Left ventricle myocardium superior (tissue), 1 donor: ENCODE measurements at places on chromosomes 16 and 17.

DNA sequence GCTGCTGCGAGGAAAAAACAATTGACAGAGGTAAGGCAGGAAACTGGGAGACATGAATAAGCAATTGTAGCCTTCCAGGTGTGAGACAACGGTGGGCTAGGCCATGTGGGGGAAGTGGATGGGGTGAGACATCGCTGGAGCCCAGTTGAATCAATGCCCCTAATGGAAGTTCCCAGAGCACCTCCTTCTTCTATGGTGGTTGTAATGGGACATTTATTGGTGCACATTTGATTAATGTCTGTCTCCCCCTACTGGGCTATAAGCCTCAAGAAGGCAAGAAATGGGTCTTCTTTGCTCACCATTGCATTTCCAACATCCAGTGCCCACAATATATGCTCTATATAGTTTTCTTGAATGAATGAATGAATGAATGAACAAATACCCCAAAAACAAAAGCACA lies 22.7 kb upstream of the CD300E start:
- DNase-seq = no peak

- no peak for DNase-seq
Measured at GRCh38 chr16:82664181-82664580, 37.4 kb downstream of the CDH13 start.

- no peak for DNase-seq
Measured at GRCh38 chr17:9860851-9861250, 35.1 kb downstream of the GLP2R start.

- DNase-seq = peak; percentile 85
Measured at GRCh38 chr17:82287868-82288801, 14.6 kb upstream of the CSNK1D start.

- DNase-seq = no peak
Measured at GRCh38 chr17:48586355-48587258, 3.4 kb downstream of the HOXB3 start.

DNA sequence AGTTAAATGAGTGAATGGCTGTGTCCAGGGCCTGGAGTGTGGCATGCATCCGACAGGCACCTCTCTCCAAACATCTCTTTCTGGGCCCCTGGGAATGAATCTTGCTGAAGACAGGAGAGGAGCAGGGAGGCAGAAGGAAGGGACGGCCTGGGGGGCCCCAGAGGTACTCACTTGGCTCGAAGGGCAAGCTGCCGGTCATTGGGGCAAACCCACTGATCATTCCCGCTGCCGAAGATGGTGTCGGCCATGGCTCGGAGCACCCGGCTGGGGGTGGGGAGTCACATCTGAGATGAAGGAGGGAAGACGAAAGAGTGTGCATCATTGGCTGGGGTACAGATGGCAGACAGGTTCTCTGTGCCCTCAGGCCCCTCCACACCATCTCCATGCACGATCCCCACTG lies 25.3 kb downstream of the RPH3AL start:
- DNase-seq = no peak

- DNase-seq = no peak
Measured at GRCh38 chr17:2564877-2565276, 28.6 kb upstream of the PAFAH1B1 start.

DNA sequence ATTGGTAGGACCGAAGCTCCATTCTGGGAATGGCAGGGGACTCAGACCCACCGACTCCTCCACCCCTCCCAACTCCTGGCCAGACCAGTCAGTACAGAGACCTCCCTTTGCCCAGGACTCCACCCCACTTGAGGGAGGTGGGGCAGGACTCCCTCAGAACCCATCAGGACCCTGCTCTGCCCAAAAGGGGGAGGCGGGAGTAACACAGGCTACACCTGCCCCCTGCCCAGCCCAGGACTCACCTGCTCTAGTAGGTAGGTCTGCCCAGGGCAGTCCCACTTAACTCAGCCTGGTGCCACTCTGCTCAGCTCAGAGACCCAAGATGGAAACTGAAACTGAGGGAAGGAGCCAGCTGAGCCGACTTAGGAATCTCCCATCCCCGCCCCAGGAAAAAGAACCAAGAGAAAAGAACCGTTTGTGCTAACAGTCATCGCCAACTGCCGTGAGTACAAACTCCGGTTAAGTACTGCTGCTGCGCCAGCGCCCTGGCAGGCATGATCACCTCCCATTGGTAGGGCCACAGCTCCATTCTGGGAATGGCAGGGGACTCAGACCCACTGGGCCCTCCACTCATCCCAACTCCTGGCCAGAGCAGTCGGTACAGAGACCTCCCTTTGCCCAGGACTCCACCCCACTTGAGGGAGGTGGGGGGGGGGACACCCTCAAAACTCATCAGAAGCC lies 503 bp downstream of the DHX58 start:
- peak; percentile 48 for DNase-seq

- DNase-seq = peak; percentile 30
Measured at GRCh38 chr17:39738983-39739884, 1.5 kb downstream of the GRB7 start.

DNA sequence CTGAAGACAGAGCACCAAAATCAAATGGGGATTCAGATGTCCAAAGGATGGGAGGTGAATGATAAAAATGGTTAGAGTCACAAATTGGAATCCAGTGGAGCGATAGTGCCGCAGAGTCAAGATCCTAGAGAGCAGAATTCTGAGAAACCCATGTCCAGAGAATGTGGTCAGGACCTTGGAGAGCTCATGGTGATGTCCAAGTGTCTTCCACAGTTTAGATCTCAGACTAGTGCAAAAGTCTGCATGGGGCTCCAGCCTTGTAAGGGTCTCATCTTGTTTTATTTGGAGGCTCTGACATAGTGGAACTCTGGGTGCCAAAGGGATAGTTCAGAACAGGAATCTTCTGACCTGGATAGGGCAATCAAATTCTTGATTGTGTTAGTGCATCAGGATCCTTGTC lies 245.9 kb upstream of the HSBP1 start:
- no peak for DNase-seq

DNA sequence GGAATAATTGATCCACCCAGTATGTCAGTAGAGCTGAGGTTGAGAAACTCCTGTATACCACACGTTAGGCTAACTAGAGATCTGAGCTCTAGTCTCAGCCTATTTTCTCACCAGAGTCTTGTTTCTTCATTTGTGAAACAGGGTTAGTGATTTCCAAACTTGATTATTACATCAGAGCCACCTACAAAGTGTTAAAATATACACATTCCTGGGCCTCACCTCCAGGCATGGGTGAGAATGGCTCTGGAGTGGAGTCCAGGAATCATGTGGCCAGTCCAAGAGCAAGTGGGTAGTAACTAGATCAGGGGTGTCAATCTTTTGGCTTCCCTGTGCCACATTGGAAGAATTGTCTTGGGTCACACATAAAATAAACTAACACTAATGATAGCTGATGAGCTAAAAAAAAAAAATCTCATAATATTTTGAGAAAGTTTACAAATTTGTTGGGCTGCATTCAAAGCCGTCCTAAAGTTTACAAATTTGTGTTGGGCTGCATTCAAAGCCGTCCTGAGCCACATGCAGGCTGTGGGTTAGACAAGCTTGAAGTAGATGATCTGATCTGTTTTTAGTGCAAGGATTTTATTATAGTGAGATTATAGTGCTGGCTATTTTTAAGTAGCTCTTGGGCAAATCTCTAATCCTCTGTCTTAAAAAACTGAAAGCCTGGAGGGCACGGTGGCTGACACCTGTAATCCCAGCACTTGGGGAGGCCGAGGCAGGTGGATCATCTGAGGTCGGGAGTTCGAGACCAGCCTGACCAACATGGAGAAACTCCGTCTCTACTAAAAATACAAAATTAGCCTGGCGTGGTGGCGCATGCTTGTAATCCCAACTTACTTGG lies 20.4 kb downstream of the PRCD start:
- no peak for DNase-seq

DNA sequence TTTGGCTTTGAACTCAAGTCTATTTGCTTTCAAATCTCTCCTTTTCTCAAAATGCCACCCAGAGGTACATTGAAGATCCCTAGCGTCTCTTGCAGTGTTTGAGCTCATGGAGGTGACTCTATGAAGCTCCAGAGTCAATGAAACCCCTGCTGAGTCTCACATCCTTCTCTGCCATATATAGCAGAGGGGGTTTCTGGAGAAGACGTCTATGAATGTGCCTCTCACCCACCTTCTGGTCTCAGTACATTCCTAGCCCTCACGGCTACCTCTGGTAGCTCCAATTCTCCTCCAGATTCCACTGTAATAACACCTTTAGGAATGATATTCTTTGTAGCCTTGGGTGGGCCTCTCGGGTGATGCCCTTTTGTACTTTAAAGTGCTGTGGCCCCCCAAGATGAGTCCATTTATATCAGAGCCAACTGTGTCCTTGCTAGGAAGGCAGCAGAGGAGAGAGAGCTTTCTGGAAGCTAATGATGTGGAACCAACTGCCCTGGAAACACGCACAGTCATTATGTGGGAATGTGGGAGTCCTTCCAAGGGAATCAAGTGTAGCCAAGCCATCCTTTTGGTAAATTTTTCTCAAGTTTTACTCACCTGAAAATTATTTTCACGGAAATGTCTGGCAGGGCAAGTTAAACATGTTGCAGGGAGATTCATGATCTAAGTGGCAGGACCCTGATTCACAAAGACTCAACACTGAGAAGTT lies 123.4 kb downstream of the ASIC2 start:
- no peak for DNase-seq

DNA sequence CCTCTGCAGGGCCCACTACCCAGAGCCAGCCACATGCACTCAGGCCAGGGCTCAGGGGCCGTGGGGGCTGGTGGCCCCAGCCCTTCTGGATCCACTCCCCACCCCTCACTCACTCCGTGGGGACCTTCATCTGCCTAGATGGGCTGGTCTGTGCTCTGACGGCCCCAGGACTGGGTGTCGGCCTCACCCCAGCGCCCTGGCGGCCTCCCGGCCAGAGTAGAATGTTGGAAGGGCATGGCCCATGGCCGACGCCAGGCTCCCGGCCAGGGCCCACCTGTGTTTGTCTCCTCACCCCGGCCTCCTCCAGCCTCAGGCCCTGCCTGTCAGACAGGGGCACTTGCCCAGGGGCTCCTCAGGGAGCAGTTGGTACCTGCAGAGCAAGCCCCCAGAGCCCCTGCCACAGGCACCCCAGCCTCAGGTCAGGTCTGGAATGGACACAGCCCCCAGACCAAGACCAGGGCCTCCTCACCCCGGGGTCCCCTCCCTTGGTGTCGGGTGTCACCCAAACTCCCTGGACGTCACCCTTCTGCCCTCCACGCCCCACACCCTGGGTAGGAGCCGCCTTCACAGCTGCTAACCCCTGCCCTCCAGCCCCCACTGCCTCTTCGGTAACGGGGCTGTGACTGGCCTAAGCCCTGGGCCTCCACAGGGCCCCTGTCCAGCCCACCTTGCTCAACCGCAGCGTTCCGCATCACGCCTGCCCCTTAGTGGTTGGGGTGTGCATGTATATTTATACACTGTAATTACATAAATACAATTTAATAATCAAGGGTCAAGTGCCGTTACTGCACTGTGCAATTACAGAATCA lies 3.0 kb upstream of the CDH15 start:
- no peak for DNase-seq

DNA sequence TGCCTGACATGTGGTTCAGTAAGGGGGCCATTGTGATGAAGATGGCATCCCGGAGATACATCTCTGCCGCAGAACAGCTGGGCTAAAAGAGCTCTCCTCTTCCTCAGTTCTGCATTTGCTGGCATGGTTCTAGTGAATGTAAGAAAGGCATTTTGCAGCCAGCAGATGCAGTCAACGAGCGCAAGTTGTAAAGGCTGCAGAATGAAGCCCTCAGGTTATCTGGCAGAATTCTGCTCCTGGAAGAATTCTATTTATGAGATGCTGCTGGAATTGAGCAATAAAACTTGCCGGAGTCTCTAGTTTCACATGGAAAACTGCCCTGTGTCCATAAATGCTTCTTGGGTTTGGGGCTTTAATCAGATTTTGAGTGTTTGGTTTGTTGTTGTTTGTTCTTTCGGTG lies 176.8 kb upstream of the HSBP1 start:
- DNase-seq = no peak

DNA sequence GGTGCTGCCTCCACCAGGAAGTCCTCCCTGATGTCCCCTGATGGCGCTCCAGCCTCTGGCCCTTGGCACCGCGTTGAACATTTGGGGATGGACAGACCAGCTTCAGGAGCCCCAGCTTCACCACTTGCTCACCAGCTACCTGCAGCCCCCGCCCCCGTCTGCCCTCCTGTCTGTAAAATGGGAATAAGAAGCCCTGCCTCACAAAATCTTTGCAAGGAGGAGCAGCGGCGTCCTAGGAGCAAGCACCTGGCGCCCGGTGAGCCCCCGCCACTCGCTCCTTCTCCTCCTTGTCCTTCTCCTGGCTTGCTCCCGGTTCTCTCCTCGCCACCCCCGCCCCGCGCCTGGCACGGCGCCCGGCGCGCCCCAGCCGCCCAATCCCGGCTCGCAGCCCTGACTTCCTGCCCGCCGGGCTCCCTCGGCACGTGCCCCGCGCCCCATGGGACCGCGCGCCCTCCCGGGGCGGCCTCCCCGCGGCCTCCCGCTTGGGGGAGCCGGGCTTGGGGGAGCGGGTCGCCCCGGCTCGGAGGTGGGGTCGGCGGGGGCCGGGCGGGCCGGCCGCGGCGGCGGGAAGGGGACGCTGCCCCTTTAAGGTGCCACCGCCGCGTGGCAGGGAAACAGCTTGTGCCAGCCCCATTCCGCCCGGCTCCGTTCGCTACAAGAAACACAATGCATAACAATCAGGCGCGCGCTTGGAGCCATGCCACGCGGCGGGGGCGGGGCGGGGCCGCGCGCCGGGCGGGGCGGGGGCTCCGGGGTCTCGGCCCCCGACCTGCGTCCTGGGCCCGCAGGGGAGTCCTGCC lies 9.1 kb upstream of the PPP1R1B start:
- peak; percentile 79 for DNase-seq

DNA sequence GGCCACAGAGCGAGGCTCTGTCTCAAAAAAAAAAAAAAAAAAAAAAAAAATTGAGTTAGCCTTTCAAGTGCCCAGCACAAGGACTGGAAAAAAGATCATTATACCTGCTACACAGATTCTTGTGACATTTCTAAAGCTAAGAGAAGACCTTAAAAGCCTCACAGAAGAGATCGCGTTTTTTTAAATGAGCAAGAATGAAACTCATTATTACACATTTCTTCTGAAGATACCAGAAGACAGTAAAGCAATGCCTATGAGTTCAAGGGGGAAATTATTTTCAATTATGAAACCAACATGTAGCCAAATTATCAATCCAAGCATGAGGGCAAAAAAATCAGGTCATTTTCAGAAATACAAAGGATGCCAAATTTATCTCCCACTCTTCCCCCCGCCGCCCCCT lies 56.8 kb downstream of the MED13 start:
- DNase-seq = no peak

DNA sequence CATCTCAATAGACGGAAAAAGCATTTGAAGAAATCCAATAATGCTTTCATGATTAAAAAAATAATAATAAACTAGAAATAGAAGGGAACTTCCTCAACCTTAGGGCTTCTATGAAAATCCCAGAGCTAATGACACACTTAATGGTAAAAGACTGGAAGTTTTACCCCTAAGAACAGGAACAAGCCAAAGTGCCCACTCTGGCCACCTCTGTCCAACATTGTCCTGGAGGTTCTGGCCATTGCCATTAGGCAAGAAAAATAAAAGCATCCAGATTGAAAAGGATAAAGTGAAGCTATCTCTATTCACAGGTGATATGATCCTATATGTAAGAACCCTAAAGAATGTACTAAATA lies 2.5 kb upstream of the LITAF start:
- no peak for DNase-seq

GRCh38 chr16:23020084-23020483 lies 129.2 kb downstream of the USP31 start:
- DNase-seq = no peak
